Activated CD4-positive, CD25-positive, alpha-beta regulatory T cell treated with anti-CD3 and anti-CD28 coated beads, Interleukin-2, amount 50 U/mL, for 16 hours (primary cell): ENCODE measurements at places on chromosomes 1 and 21.
A peak's percentile ranks its signal among the peaks of the same experiment; 100 is the strongest.

- no peak for DNase-seq
Measured at GRCh38 chr1:225896494-225896893, 7.5 kb upstream of the LEFTY1 start.

DNA sequence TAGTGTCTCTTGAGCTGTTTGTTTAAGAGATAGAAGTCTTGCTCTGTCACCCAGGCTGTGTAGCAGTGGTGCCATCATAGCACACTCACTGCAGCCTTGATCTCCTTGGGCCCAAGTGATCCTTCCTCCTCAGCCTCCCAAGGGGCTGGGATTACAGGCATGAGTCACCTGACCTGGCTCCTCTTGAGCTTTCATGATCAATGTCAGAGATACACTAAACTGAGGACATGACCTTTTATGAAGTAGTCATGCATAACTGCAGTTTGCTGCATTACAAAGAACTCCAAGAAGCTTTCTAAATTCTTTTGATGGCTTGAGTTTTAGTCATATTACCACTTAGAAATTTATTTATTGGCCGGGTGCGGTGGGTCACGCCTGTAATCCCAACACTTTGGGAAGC, 77.7 kb downstream of the CC2D1B start:
- no peak for DNase-seq

GRCh38 chr1:110787328-110788071, 85.4 kb upstream of the CD53 start:
- DNase-seq: peak; percentile 20

- DNase-seq: no peak
Measured at GRCh38 chr21:45390121-45390751, 14.7 kb upstream of the COL18A1 start.

DNA sequence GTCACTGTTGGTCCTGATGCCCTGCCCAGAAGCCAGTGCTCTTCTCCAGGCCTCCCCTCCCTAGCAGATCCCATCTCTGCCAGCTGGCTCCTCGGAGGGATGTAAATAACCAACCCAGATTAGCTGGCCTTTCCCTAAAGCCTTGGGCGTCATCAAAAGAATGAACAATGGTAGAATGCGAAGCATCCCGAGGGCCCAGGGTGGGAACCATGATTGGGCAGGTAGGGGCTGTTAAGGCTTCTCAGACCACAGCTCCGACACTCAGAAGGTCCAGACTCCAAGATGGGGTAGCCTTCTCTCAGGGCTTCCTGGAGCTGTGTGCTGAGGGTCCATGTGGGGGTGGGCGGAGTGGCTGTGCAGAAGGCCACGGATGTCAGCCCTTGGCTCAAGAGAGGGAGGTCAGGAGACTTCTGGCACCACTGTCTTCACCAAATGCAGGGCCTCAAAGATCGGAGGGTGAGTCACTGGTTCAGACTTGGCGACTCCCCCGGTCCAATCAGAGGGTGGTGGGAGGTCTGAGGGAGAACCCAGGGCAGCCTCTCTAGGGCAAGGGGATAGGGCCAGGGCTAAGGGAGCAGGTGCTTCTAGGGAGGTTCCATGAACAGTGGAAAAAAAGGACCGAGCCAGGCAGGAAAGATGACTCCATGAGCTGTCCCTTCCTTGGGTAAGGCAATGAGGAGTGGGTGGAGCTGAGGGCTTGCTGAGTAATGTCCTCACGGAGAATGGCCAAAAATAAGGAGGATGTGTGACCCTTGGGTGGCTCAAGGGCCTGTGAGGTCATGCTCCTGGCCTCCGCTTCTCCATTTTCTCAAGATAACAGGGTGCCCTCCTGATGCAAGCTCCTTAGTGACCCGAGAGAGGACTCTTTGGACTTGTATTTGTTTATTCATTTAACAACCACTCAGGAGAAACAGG, 58.4 kb upstream of the EPS8L3 start:
- no peak for DNase-seq

DNA sequence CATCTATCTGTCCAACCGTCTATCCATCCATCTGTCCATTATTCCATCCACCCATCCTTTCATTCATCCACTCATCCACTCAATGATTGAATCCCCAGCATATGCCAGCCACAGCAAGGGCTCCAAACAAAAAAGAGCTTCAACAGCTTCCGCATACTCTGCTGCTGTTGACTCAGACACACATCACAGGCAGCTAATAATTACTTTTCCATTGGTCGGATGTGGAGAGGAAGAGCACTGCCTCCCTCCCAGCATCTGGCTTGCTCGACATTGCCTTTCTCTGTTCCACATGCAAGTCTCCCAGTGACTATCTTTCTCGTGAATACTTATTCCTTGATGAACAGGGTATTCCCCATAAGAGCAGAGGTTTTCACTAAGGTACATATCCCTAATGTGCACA, 176.5 kb downstream of the HIVEP3 start:
- no peak for DNase-seq

DNA sequence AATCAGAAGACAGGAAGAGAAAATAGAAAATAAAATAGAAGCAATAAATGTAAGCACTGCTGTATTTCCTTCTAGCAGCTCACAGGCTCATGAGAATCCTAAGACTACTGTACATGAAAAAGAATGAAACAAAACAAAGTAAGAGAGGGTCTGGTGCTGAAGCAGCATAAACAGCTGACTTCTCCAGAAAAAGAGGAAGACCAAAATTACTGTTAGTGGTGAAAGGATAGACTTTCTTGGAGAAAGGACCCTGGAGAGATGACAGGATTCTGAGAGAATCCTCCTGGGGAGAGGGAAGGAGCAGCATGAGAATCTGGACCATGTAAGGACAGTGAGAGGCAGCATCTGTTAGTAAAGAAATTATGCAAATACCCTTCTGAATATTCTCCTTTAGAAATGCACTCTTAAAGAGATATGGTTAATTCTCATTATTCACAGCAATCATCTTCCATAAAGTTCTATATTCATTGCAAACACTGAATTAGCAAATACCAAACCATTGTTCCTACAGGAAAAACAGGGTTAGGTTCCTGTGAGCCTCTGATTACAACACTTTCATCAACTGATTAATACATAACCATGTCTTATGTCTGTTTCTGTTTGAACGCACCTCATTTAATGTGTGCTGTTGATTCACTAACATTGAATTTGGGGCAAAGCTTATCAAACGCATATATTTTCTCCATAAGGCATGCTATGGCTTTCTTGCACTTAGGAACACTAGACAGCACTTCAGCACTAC, 17.0 kb downstream of the SLC25A24 start:
- DNase-seq: no peak

DNA sequence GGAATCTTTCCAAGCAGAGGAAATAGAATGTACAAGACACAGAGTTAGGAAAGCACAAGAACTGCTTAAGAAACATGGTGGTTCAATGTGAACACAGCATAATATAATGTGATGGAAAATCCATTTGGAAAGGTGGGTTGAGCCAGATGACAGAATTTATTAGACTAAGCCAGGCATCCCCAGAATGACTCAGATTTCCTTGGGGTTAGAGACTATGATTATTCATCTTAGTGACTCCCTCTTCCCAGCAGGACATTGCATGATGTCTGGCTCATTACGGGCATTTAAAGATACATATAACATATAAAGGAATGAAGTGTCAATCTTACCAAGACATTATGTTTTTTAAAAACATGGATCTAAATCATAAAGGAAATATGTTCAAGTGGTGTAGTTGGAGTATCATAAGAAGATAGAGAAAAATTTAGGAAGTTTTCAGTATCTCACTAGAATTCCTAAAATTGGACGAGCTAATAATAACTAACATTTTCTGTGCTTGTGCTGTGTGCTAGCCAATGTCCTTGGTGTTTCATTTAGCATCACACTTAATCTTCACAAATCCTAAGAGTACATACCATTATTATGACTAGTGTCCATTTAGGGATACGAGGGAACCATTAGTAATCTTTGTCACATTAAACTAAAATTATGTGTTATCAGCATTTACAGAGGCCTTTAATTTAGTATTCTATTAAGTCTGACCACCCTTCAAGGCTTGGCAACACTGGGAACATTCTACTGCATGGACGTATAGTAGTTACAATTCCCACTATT, 41.0 kb upstream of the ST6GALNAC5 start:
- DNase-seq: no peak

- no peak for DNase-seq
Measured at GRCh38 chr1:162191396-162192305, 122.2 kb downstream of the NOS1AP start.

DNA sequence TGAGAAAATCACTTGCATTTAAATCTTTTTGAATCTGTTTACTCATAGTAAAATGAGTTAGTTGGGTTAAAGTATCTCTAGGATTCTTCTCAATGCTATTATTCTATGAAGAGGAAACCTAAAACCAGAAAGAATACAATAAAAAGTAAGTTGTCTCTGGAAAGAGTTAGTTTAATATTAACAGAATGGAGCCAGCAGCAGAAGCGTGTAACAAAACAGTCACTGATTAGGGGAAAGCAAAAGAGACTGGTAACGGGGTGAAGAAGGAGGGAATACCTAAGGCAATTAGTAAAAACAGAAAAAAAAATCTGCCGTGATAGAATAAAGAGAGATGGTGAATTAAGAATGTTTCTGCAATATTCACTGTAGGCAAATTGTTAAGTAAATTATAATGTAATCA, 60.0 kb downstream of the NRDC start:
- no peak for DNase-seq

- DNase-seq: no peak
Measured at GRCh38 chr1:153775458-153776327, 486 bp downstream of the SLC27A3 start.
